ENCODE measurements at places on chromosomes 12 and 14.

- DNase-seq: peak; percentile 14
Measured at GRCh38 chr14:105146181-105146975, 22.2 kb downstream of the JAG2 start.

DNA sequence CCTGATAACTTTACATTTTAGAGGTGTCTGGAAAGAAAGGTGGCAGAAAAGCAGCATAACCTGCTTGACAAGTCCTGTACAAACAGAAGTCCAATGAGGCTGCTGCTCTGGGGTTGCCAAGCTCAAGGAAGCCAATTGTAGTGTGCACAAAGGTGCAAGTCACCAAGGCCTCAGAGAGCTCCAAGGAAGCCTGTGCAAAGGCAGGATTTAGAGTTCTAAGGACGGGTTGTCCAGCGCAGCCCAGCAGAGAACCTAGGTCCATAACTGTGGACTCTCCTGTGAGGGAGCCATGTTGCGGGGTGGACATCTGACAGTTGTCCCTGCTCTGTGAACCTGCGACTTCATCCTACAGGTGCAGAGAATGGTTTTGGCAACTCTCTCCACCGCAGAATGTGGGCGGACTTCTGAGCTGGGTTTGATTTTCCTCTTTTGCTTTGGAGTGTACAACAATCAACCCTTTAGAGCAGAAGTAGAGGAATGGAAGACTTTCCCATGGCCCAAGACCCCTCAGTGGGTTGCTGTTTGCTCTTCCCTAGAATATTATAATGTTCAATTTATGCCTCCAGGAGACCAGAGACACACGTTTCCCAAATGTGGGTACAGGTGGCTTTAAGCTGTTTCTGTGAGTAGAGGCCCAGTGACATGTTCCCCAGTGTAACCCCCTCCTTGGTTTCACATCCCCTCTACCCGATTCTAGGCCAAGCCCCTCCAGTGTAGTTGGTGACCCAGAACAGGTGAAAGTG lies 81.0 kb downstream of the ETV6 start:
- DNase-seq: no peak

GRCh38 chr14:68672609-68673285 lies 120.1 kb downstream of the ZFP36L1 start:
- DNase-seq: no peak

- DNase-seq: no peak
Measured at GRCh38 chr12:115023279-115024265, 339.6 kb upstream of the TBX3 start.

DNA sequence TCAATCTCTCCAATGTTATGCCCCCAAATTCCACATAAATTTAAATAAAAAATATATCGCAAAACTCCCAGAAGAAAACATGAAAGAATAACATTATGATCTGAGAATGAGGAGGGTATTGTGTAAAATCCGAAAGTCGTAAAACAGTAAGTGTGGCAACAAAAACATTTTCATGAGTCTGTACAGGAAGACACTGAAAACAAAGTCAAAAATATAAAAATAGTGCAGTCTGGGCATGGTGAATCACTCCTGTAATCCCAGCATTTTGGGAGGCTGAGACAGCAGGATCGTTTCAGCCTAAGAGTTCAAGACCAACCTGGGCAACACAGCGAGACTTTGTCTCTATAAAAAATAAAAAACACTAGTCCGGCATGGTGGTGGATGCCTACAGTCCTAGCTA lies 57.1 kb downstream of the SPTLC2 start:
- DNase-seq: no peak

GRCh38 chr12:124482901-124483799 lies 84.3 kb downstream of the NCOR2 start:
- no peak for DNase-seq

- no peak for DNase-seq
Measured at GRCh38 chr12:28868414-28868813, 280.7 kb upstream of the FAR2 start.
